ENCODE measurements at places on chromosomes 12 and 14. TPM values are rescaled to one million over a fixed set of nuclear protein-coding genes. Genes with fewer than 3 reads are reported as not detected.

Gene GALC
- 23.5 TPM for total RNA-seq

- no peak for DNase-seq
Observed at GRCh38 chr12:13472690-13473089, 276.2 kb downstream of the EMP1 start.

Gene GLS2
- 0.94 TPM for total RNA-seq

- DNase-seq: no peak
Observed at GRCh38 chr12:108967869-108968540, 52.9 kb downstream of the SVOP start.

GRCh38 chr12:98515287-98516110 lies at the start of gene TMPO:
TSS of gene TMPO (plus strand) at chr12:98515590. CDS start at chr12:98515868, 278 bp downstream.
- peak; percentile 78 for DNase-seq

DNA sequence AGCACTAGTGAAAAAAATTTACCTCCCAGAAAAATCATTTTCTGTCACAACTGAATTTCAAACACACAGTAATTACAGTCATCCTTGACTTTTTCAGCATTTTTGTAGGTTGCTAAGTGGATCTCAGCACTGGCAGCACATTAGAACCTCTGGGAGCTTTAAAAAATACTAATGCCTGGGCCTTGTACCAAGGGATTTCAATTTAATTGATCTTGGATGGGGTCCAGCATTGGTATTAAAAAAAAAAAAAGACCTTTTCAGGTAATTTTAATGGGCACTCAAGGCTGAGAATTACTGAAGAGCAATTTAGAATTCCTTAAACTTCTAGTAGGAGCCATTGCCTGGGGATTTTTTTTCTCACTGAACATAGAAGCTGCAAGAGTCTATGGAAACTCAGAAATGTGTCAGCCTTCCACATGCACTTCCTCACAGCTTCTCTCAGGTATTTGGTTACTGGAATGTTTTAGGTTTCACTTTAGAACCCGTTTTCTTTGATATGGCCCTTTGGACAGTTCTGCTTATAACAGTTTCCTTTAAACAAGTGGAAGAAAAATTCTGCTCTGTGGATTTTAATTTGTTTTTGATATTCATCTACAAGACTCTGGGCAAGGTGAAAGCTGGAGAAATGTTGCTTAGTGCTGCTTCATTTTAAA lies 88.5 kb upstream of the DACT1 start:
- no peak for DNase-seq

GRCh38 chr12:89075880-89076540 lies 276.3 kb downstream of the DUSP6 start:
- DNase-seq: no peak

- DNase-seq: peak; percentile 71
Observed at GRCh38 chr12:43029971-43030370, 440.4 kb upstream of the PRICKLE1 start.

DNA sequence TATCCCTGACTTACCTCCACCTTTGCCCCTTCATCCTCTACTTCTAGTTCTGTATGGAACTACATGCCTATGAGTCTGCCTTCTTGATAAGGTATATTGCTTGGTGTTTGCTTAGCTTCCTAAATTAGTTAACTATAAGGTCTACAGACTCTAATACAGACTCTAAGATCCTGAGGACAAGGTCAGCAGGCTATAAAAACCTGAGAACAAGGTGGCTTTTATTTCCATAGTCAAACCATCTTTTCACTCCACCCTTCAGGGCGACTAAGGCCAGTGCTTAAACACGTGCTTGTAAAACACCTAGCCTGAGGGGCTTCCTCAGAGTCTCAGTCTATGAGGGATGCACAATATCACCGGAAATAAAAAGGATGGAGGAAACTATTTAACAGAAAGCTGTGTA lies 36.1 kb upstream of the COL2A1 start:
- DNase-seq: no peak

- DNase-seq: peak; percentile 66
Observed at GRCh38 chr12:84760091-84760865, 152.3 kb downstream of the SLC6A15 start.

DNA sequence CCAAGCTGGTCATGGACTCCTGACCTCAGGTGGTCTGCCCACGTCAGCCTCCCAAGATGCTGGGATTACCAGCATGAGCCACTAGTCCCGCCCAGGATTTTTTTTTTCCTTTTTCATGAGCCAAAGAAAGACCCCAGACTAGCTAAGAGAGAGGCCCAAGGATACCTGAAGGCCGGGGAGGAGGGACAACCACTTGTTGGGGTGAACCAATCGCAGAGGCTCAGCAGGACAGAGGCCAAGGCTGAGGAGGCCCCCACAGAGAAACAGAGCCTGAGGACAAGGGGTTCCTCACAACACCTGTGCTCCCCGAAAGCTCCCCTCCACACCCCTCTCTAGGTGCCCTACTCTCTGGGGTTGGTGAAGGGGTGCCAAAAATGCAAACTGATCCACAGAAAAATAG lies 1.0 kb upstream of the SERPINA3 start:
- DNase-seq: no peak

- DNase-seq: no peak
Observed at GRCh38 chr12:118271183-118271582, 101.5 kb downstream of the TAOK3 start.

Gene DAO
- total RNA-seq: not detected

- no peak for DNase-seq
Observed at GRCh38 chr14:101363261-101363555, 198.1 kb upstream of the DIO3 start.

GRCh38 chr14:100271247-100271939 lies 32.4 kb downstream of the YY1 start:
- no peak for DNase-seq

DNA sequence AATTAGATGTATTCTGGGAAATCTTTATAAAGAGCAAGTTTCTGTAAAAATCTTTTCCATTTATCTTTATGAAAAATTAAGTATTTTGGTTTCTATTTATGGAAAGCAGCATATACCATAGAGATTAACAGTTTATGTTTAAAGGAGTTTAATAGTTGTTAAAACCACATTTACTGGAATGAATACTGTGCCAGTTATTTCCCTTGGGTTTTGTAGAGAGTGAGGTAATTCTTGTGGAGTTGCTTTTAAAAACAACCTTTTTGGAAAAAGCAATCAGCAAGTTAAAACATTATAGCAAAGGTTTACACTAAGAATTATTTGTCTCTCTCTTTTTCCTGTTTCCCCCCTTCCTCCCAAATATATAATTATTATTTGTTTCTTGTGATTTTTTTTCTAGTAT lies 34.9 kb downstream of the AEBP2 start:
- no peak for DNase-seq

DNA sequence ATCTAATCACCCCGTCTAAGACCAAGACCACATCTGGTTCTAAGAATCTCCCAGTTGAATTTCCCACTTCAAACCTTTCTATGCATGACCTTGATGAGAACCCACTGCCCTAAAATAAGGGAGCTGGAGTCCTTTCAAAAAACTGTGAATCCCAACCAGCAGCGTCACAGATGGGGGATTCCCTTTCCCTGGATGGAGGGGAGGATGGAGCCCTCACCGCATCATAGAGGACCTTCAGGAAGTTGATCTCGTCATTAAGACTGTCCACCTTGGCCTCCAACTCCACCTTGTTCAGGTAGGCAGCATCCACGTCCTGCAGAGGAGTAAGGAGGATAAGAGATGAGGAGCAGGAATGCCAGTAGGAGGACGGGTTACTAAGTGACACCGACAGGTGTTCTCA lies 4.8 kb downstream of the KRT4 start:
- no peak for DNase-seq

Gene PKP2
- 18.7 TPM for total RNA-seq

Gene SLC25A47
- total RNA-seq: not detected

Gene RNF212B
- not detected for total RNA-seq

DNA sequence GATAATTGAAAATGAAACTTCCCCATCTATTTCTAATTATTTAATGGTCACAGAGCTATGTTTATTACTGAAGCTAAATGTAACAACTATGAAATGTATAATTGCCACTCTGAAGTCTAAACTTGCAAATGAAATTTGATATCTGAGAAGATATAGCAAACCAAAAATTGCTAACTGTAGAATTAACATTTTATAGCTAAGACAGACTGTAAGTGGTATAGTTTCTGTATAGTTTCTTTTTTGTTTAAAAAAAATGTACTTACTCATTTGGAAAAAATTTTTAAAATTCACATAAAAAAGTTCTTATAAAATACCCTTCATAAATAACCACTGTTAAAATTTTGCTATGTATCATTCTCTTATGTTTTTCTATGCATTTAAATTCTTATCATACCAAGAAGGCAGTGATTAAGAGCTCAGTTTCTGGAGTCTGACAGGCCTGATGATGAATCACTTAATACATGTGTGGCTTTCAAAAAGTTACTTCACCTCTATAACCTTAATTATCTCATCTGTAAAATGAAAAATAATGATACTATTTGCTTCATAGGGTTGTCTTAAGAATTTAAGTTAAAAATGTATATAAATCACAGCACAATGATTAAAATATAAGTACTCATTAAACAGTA lies 214.7 kb upstream of the GARIN2 start:
- DNase-seq: peak; percentile 48

GRCh38 chr12:116881877-116882507 lies 751 bp upstream of the HRK start:
- DNase-seq: no peak

Gene PPFIA2
- 1.3 TPM for total RNA-seq

GRCh38 chr14:38255673-38256532 lies at the start of gene CLEC14A:
TSS of gene CLEC14A (minus strand) at chr14:38256093. CDS start at chr14:38256022, 71 bp downstream.
- peak; percentile 6 for DNase-seq

DNA sequence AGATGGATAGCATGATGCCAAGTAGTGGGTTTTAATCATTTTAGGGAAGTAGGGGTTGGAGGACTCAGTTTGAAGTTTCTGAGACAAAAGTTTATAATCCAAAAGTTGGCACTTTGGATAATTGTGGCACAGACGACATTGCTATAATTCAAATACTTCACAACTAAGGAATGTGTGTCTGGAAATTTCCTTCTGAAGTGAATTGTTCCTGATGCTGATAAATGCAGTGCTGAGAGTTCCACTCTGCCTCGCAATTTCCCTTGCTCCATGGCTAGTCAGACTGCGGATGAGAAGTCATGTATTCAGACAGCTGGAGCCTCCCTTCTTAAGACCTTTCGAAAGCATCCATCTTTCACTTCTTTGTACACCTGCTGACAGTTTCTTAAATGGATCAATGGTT lies 393.3 kb upstream of the PRICKLE1 start:
- peak; percentile 38 for DNase-seq

DNA sequence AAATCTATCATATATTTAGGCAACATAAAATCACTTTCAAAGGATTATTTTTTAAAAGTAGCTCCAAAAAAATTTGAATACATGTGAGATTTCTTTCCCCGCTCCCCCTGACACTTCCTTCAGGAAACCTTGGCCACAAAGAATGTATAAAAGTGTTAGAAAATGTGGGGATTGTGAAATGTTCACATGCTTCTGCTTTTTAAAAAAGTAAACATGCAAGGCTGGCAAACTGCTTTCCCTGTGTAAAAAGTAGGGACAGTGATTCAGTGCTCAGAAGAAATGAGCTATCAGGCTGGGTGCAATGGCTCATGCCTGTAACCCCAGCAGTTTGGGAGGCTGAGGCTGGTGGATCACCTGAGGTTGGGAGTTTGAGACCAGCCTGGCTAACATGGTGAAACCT lies 26.6 kb downstream of the MBIP start:
- DNase-seq: peak; percentile 37

Gene OAS2
- 94.2 TPM for total RNA-seq

GRCh38 chr12:67772267-67773169 lies 124.0 kb downstream of the DYRK2 start:
- peak; percentile 75 for DNase-seq

Gene HOXC4
- not detected for total RNA-seq

DNA sequence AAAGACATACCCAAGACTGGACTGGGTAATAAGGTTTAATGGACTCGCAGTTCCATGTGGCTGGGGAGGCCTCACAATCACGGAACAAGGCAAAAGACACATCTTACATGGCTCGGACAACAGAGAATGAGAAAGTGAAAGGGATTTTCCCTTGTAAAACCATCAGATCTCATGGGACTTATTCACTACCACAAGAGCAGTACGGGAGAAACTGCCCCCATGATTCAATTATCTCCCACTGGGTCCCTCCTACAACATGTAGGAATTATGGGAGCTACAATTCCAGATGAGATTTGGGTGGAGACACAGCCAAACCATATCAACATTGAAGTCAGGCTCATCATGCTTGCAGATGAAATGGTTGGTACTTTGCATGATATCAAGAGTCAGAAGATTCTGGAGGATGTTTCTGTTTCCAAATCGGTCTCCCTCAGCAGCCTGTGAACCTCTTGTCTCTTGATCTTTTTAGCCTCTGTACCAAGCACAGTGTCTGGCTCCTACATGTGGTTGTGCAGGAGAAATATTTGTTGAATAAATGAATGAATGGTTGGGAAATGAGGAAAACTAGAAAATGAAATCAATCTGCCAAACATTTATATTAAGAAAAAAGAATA lies 98.6 kb downstream of the VRK1 start:
- no peak for DNase-seq

DNA sequence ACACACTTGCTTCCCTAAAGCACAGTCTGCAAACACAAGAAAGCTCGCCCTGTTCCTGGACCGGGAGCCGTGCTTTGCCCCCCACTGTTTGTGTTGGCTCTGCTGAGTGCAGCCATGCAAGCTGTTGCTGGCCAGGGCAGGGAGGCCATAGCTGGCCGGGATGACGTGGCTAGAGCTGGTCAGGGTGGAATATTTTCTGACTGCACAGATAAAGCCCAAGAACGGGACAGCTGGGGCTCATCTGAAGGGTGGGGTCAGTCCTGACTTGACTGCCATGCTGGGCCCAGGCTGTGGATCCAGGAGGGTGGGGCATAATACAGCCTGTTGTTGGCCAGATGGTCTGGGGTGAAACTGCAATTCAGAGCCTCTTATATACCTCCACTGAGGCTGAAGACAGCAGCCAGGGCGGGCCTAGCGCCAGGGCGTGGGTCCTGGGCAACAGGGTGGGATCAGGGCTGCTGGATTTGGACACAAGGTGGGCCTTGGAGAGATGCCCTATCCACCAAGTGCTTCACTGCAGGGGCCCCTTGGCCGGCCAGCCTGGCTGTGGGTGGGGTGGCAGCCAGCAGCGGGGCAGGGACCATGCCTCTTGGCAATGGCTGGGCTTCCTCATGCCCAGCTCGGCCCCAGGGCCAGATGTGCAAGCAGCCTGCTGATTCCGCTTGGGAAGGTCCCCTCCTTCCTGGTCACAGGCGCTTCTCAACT lies 14.8 kb downstream of the KMT5A start:
- peak; percentile 72 for DNase-seq

GRCh38 chr12:7434670-7435069 lies 9.3 kb downstream of the CD163L1 start:
- DNase-seq: no peak

Gene PUS1
- 30.4 TPM for total RNA-seq

- DNase-seq: peak; percentile 97
Observed at GRCh38 chr12:115341442-115341841, 657.5 kb upstream of the TBX3 start.

GRCh38 chr12:110403976-110404682 lies 621 bp upstream of the ANAPC7 start:
- peak; percentile 27 for DNase-seq

DNA sequence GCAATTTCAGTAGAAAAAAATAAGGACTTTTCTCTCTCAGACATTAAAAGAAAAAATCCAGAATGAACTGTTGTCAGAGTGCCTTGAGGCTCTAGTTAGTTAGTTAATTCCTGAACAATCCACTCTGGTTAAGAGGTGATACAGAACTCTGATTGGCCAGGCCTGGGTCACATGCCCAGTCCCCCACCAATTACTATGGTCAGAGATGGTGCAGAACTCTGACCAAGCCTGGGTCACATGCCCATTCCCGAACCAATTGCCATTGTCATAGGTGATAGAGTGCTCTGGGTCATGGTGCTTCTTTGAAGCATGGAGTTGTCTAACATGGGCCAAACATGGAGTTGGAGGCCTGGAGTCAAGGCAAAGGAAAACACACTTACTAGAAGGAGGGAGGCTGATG lies 11.1 kb upstream of the MYO1H start:
- no peak for DNase-seq
